ENCODE measurements at places on chromosomes 3 and 15.

- DNase-seq, result peak; percentile 41
These were observed 609 bp upstream of the TBC1D23 start for GRCh38 chr3:100260081-100260684.

DNA sequence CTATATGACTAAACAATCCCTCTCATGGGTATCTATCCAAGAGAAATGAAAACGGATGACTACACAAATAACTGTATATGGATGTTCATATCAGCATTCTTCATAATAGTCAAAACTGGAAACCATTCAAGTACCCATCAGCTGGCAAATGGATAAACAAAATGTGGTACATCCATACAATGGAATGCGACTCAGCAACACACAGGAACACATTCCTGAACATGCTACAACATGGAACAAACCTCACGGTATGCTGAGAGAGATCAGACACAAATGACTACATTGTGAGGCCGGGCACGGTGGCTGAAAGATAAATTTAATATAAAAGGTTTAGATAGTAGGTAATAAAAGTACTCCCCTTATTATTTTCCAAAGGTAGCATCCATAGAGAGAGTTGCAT is 42.6 kb downstream of the CCR4 start:
- DNase-seq, result no peak

DNA sequence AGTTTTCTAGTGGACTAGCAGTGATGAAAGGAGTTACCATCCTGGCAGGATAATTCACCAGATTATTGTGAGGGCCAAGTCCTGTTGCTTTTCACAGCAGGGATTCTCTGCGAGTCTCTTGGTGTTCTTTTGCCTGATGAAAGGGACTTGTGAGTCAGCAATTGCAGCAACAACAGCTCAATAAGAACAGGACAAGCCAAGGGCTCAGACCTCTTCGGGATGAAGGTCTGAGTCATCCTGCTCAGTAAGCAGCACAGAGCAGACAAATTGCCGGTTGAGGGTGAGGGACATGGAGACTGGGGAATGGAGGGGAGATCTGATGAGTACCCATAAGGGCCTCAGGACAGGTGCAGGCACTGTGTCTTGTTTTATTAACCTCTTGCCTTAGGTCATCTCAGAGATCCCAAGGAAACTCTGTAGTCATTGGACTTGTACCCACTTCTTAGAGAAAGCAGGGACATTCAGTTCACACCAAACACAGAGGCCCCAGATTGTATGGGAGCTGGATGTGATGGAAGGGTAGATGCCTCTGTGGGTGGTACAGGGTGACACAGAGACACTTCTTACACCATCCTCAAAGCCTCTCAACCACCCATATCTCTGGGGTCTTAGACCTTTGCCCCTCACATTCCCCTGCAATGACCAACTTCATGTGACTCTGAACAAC is 173.8 kb upstream of the TLE3 start:
- DNase-seq, result no peak

- no peak for DNase-seq
These were observed 65.5 kb downstream of the GALK2 start for GRCh38 chr15:49235446-49236124.

DNA sequence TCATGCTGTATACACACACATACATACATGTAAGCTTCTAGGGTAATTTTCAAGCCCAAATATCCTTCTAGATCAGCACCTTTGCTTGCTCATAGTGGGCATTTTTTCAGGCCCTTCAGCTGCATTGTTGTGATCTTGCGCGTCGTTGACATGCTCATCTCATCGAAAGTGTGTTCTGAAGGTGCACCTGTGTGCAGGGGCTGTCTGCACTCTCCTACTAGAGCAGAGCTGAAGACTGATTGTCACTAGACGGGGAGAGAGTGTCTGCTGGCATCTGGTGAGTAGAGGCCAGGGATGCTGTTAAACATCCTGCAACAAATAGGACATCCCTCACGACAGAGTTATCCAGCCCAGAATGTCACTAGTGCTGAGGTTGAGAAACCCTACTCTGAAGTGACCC is 35.7 kb upstream of the VILL start:
- no peak for DNase-seq

GRCh38 chr3:87088993-87089841 is 98.3 kb upstream of the VGLL3 start:
- no peak for DNase-seq

GRCh38 chr3:103126115-103126514 is 691.3 kb downstream of the ZPLD1 start:
- DNase-seq, result no peak

- no peak for DNase-seq
These were observed 69.8 kb downstream of the GHSR start for GRCh38 chr3:172378439-172378838.

GRCh38 chr15:64897345-64897985 is 14.2 kb upstream of the ANKDD1A start:
- no peak for DNase-seq

DNA sequence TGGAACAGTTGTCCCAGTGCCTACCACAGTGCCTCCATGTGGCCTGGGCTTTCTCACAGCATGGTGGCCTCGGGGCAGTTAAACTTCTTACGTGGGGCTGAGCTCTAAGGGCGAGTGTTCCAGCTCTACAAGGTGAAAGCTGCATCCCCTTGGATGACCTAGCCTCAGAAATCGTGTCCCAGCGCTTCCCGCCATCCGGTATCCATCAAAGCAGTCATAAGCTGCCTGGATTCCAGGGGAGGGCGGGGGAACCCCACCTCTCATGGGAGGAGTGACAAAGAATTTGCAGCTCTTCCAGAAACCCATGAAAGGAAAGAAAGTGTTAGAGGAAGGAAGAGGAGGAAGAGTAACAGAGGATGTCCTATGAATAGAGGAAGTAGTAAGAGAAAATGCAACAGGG is 45.8 kb upstream of the CCDC174 start:
- no peak for DNase-seq

DNA sequence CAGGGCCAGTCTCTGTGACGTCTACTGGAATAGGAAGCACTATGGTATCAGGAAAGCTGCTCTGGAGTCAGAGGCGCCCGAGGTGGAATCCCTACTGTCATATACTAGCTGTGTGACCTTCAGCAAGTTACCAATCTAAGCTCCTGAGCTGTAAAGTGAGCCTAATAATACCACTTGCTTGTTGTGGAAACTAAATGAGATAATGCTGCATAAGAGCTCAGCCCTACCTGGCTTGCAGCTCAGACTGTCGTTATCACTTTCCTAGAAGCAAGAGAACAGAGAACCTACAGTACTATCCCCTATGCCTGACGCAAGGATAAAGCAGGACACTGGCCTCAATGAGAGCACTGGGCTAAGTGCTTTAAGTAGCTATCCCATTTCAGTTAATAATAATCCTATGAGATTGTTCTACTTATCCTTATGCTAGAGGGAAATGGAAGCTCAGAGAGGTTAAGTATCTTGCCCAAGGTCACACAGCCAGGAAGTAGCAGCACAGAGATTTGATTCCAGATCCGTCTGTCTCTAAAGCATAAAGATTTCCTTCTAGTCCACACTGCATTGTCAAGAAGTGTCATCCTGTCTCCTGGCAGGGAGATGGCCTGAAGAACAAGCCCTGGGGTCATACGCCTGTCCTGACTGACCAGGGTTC is 195.2 kb downstream of the TLE3 start:
- DNase-seq, result no peak

DNA sequence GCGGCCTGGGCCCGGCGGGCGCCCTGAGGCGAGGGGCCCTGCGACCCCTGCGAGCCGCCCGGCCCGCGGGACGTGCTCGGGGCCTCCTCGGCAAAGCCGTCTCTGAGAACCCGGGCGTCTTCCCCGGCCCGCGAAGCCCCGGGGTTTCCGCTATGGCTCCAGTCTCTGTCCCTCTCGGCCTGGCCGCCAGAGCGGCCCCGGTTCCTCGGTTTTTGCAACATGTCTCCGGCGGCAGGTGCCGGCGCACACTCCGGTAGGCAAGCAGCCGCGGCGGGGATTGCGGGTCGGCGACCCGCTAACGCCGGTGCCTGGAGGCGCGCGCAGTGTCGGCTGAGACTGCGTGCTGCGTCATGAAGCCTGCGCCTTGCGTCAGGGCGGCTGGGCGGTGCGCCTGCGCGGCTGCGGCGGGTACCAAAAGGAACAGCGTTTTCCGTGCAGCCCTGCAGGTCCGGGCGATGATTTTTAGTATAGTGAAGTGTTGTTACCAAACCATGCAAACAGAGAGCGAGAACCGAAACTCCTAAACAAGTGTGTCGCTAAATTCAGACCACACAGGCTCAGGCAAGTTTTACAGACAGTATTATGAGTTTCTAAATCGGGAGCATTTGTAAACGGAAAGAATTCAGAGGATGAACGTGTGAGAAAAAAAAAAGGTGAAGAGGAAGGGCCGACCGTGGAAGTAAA is at the start of gene NSMCE3:
TSS of gene NSMCE3 (minus strand) at position 338 of the 684 bp plus-strand sequence. CDS start at position 221, 117 bp downstream.
- peak; percentile 67 for DNase-seq

DNA sequence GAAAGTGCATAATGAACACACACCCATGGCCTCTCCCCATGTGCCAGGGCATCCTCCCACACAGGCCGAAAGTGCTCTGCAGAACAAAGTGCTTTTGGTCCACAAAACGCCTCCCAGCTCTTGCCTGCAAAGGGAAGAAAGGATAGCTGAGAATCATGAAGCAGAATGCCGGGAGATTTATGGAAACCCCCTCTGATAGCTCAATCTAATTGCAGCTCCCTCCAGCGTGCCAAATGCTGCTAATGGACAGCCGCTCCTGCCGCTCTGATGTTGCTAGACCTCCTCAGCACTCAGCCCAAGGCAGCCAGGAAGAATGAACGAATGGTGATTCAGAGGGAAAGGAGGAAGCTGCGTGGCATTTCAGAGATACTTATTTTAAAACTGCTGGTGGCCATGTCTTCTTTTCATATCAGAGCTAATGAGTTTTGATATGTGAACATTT is 145.3 kb downstream of the TJP1 start:
- no peak for DNase-seq

- DNase-seq, result no peak
These were observed 106.1 kb upstream of the COL8A1 start for GRCh38 chr3:99532246-99532645.

DNA sequence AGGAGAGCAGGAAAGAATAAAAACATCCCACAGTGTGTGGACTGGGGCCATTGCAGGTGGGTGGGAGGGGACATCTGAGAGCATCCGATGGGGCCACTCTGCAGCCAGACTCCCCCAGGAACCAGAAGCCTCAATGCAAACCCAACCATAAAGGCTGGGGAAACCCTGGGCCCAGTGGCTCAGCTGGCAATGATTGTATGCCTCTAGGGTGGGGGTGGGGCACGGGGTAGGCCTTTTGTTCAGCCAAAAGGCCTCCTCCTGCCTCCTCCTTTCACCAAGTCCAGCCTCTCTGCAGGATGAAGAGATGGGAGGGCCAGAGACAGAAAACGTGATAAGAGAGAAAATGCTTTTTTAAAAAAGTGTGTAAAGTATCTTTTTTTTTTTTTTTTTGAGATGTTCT is 45.5 kb upstream of the HERC1 start:
- DNase-seq, result no peak

DNA sequence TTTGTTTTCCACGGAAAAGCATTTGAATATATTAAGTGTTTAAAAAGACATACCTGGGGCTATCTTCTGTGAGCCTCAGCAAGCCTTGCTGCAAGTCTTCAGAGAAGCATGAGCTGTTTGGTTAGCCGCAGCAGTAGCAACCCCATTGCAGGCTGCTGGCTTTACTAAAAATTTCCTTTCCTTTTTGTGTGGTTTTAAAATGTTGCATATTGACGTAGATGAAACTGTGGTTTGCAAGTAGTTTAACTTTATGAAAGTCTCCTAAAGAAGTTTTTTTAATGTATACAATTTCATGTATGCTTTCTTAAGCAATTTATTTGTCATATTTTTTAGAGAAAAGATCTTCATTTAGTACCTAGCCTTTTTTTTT is at the start of gene GPR171:
TSS of gene GPR171 (minus strand) at position 166 of the 370 bp plus-strand sequence. CDS start 3,830 bp downstream, outside the sequence.
- DNase-seq, result no peak

GRCh38 chr3:64691051-64691450 is 3.3 kb upstream of the ADAMTS9 start:
- no peak for DNase-seq

DNA sequence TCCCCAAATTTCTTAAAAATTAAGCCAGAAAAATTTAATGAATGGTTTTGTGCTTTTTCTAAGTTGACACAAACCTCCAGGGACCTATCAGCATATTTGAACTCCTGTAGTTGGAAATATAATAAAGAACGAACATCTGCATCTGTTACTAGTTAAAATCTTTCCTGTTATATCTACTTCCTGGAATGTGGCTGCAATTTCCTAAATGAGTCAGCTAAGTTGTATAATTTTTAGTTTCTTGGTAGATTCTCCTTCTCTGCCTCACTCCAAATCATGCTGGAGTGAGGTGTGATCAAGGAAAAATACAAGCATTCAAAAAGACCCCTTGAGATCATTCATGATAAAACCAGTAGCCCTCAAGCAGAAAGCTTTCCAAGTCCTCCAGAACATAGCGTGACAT is 106.2 kb upstream of the MCTP2 start:
- DNase-seq, result no peak

GRCh38 chr15:31162721-31163510 is 61.4 kb upstream of the TRPM1 start:
- no peak for DNase-seq

DNA sequence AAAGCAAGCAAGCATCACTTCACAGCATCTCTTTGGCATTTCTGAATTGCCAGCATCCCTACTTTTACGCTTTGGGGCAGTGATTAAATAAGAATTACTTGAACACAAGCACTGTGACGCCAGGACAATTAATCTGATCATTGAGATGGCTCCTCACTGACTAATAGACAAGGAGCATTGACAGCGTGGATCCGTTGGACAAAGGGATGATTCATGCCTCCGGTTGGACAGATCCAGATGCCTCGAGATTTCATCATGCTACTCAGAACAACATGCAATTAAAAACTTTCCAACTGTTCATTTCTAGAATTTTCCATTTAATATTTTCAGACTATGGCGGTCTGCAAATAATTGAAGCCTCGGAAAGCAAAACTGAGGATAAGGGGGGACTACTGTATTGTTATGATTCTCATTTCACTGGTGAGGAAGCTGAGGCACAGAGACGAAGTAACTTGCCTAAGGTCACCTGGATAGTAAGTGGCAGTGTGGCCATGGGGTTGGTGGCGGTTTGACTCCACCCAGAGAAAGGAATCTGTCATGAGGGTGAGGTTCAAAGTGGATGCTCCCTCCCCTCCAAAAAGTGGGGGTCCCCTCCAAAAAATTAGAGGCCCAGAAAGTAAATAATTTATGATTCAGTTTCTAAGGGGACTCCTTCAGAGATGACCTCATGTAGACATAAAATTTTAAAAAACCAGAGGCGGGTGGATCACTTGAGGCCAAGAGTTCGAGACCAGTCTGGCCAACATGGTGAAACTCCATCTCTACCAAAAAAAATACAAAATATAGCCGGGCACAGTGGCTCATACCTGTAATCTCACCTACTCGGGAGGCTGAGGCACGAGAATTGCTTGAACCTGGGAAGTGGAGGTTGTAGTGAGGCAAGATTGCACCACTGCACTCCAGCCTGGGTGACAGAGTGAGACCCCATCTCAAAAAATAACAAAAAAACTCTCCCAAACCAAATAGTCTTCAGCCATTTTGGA is 12.3 kb upstream of the PGPEP1L start:
- no peak for DNase-seq

- DNase-seq, result no peak
These were observed 127.4 kb downstream of the ST8SIA2 start for GRCh38 chr15:92520914-92521623.
